SJSA1 (cell line): ENCODE measurements at places on chromosomes 1 and 21. TPM values are rescaled to one million over a fixed set of nuclear protein-coding genes. Genes with fewer than 3 reads are reported as not detected.

The TNFSF4 gene
- total RNA-seq: 0.16 and 0.24 TPM in 2 replicates

The OSCP1 gene
- total RNA-seq: 1.5 and 6.5 TPM in 2 replicates

The MKNK1 gene
- total RNA-seq: 18.8 and 21.3 TPM in 2 replicates

The DRAM2 gene
- total RNA-seq: 55.0 and 59.7 TPM in 2 replicates
